ENCODE measurements at places on chromosomes 11 and 22.

- DNase-seq, result no peak
These were observed 452.9 kb upstream of the B3GAT1 start for GRCh38 chr11:134864968-134865305.

DNA sequence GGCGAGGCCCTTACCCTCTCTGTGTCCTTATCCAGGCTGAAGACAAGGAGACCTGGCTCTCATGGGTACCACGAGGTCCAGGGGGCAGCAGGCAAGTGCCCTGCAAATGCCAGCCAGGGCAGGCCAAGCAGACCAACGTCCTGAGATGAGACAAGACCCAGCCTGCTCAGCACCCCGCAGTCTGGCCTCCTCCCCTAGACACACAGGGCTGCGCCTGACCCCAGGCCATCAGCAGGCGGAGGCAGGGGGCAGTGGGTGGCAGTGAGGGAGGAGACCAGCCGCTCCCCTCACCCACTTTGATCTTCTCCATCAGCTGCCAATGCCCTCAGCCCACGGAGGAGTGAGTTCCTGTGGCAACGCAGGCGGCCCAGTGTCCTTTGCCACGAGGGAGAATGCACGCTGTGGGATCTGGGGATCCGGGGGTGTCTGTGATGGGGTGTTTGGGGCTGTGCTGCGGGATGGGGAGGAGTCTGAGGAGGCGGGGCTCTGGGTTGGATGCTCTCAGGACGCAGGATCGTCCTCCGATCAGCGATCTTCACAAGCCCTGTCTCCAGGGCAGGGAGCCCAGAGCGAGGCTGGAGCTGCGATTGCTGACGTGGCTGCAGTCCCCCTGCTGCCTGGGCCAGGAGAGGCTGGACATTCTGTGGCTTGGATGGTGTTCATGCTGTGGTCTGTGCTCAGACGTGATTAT, 30.5 kb upstream of the PPARA start:
- no peak for DNase-seq

GRCh38 chr11:77379253-77379652, 77.8 kb upstream of the GDPD4 start:
- no peak for DNase-seq

DNA sequence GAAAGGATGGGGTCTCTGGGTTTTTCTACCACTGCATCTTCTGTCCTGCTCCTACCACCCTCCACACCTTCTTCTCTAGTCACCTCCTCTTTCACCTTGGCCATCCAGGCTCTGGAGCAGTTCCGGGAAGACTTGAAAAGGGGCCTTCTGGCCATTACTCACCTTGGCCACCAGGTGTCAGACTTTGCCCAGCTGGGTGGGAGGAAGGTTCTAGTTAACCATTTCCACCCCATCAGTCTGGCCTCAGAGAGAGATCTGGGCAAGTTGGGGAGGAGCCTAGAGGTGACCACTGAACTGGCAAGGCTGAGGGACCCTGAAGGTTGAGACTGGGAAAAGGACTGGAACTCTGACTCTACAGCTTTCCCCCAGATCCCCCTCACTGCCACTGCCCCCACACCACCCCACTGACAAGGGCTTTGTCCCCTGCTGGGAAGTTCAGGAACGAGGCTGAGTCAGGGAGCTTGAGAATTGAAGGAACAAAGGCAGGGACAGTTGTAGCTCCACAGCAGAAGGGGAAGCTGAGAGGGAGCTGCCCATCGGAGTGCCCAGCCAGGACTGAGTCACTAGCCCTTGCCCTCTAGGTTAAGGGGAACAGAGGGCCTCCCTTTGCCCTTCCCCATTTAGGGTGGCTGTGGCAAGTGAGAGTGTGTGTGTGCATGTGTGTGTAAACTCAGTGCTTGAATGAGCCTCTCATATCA, 3.7 kb upstream of the POLD4 start:
- DNase-seq, result peak; percentile 83

GRCh38 chr11:134414766-134415765, 3.0 kb upstream of the B3GAT1 start:
- DNase-seq, result no peak

DNA sequence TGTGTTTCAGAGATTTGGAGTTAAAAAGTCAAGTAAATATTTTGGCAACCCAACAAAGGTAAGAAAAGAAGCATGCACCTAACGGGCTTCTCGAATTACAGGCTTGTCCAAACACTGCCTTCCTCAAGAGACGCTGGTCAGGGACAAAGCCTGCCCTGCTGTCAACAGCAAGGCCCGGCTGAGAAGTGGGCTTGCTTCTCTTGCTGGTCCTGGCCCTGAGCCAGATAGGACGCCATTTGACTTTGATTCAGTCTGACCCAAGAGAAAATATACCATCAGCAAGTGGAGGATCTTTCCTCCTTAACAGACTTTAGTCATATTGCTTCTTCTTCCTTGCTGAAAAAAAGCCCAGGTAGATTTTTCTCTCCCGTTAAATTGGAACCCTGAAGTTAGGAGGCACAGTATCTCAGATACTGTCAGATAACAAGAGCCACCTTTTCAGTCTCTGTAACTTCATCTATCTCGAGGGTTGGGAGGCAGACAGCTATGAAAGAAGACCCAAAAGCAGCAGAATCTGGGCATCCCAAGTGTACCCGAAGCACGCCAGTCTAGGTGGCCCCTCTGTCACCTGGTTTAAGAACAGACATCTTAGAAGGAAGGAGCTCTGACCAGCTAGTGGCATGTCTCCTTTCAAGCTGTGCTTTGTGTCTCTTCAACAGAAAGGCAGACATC, 57.5 kb downstream of the C22orf31 start:
- DNase-seq, result no peak

DNA sequence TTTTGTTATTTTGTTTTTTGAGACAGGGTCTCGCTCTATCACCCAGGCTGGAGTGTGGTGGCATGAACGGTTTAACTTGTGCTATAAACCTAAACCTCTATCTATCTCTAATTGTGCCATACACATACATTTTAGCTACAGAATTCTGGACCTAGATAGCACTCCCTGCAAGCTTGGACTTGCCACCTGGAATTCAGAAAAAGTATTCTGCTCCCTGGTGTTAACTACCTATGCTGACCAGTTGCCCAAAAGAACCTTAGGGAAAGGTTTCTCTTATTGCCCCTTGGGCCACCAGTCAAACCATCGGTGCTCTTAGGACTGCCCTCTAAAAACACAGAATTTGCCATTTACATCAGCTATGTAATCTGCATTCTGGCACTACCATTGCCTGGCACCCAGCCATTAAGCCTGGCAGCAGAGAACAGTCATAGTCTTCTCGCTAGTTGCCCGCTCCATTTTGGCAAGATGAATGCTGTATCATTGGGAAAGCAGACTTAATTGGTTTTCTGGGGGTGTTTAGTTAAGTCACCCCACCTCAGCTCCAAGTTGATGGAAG, 55.3 kb downstream of the ETS1 start:
- no peak for DNase-seq

DNA sequence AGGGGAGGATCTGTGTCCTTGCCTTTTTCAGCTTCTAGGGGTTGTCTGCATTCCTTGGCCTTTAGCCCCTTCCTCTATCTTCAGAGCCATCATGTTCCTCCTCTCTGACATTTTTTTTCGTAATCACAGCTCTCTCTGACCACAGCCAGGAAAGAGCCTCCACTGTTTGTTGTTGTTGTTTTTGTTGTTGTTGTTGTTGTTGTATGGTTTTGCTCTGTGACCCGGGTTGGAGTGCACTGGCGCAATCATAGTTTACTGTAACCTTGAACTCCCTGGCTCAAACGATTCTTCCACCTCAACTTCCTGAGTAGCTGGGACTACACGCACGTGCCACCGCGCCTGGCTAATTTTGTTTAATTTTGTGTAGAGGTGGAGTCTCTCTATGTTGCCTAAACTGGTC, 55.3 kb upstream of the KCNQ1OT1 start:
- DNase-seq, result no peak

GRCh38 chr11:44065841-44066731, at the start of gene ACCS:
TSS of gene ACCS (plus strand) at chr11:44066270. CDS start at chr11:44067628, 1,358 bp downstream.
- peak; percentile 88 for DNase-seq

DNA sequence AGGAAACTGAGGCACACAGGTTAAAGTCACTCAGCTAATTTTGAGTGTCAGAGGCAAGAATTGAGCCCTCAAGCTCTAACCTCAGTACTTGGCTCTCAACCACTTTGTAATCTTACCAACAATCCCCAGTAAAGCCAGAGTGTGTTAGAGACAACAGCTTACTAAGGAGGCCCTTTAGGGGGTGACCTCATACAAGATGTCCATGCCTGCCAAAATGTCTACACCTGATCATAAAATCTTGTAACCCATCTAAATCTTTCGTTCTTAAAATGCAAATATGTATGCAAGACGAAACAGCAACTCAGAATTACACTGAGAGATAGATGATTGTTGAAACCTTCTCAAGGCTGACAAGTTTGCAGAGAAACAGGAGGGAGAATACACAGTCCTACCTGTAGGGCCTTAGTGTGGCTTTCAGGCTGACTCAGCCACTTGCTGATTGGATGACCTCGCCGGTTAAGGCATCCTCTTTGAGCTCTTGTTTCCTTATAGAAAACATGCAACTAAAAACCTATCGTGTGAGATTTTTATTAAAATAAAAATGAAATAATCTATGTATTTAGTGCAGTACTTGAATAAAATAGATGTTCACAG, 143.2 kb downstream of the OPCML start:
- DNase-seq, result peak; percentile 27

- no peak for DNase-seq
These were observed 44.9 kb downstream of the PITPNB start for GRCh38 chr22:27874185-27874584.

DNA sequence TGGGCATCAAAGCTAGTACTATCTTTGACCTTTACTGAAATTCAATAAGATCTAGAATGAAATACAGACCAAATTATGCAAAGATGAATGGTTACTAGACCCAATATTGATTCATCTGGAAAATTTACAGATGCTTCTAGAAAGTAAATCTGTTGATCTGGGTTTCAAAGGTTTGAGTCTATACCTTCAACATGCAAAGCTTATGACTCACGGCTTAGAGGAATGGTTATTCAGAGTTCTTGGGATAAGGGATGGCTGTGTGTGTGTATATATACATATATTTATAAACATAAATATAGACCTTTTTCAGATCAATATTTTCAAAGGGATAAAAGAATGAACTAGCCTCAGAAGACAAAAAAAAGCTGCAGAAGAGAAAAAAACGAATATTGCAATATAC, 1.3 kb downstream of the SPTY2D1 start:
- DNase-seq, result no peak

DNA sequence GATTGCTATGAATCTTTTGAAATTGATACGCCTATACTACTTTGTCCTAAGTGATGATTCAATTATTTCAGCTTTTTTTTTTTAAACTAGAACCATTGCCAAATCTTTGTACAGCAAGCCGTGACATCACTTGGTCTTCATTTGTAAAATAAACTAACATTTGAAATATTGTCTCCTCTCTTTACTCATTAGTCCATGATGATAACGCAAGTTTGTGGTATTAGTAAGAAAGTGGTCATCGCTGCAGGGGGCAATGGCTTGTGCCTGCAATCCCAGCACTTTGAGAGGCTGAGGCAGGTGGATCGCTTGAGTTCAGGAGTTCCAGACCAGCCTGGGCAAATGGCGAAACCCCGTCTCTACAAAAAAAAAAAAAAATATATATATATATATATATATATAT, 12.9 kb upstream of the ARHGAP42 start:
- no peak for DNase-seq

- DNase-seq, result no peak
These were observed 49.7 kb downstream of the TRIOBP start for GRCh38 chr22:37746366-37747079.

DNA sequence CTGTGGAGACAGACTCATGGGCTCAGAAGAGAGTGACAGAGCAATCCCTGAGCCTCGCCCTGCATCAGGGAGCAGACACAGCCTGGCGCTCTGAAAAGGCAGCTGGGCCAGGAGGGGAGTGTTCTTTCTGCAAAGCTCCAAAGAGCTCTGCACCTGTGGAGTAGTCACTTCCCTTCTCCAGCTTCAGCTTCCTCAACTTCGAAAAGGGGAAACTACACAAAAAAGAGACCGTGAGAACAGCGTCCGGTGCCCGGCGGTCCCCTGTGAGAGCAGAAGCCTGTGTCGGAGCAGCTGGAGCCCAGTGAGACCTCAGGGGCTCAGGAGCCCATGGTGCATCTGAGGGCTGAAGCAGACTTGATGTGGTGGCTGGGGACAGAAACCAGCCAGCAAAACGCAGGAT, 35.1 kb downstream of the TP53I11 start:
- no peak for DNase-seq

- no peak for DNase-seq
These were observed 59.3 kb downstream of the RAB30 start for GRCh38 chr11:83012168-83013067.

Measured in GM13976 (cell line).